ENCODE measurements at places on chromosomes 1 and 21.

DNA sequence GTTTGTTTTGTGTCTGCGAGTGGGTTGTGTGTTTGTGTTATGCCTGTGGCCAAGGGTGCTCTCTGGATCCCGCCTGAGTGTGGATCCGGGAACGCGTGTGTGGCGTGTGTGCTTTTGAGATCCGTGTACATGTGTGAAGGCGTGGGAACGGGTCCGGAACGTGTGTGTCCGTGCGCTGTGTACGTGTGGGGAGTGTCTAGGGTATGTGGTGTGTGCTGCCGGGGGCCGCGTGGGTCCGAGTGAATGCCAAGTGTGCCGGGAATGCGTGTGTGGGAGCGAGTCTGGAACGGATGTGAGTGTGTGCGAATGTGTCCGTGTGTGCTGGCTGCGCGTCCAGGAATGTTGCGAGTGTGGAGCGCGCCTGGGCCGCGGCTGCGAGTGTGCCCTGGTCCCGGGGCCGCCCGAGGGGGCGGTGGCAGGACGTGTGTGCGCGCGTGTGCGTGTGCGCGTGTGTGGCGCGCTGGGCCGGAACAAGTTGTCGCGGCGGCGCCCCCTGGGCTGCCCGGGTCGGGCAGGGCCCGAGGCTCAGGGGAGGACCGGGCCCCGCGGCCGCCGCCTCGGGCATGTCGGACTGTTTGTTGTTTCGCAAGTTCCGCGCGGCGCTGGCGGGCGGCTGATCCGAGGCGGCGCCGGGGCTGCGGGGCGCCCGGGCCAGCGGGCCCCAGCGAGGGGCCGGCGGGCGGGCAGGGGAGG, 953 bp downstream of the PTPRU start:
- peak; percentile 64 for DNase-seq

GRCh38 chr1:110062612-110063011, 7.9 kb downstream of the ALX3 start:
- DNase-seq = no peak

GRCh38 chr1:11067716-11068599, 8.1 kb upstream of the SRM start:
- DNase-seq = no peak

GRCh38 chr1:188089015-188089414, 1260.3 kb downstream of the PLA2G4A start:
- DNase-seq = no peak

DNA sequence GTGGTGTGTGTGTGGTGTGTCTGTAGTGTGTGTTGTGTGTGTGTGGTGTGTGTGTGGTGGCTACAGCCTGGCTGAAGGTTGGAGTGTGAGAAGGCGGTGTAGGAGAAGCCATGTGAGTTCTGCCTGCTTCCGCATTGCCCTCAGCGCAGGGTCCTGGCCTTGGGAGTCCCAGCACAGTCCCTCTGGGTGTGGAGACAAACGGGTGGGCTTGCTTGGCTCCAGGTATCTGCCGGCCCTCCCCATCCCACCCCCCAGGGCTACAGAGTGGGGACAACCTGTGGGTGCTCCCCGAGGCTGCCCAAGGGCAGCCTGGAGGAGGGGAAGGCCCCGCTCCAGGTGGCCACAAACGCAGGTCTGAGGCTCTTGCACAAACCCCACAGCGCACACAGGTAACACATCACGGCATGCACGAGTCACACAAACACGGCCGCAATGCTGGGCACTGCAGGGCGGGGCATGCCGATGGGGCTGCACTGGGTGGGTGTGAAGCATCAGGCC, 31.7 kb upstream of the ADARB1 start:
- no peak for DNase-seq

GRCh38 chr1:209805875-209806760, at the start of gene IRF6:
Gene IRF6 (minus strand): TSS chr1:209806142. CDS start chr1:209801413, 4,729 bp downstream.
- DNase-seq = peak; percentile 88

DNA sequence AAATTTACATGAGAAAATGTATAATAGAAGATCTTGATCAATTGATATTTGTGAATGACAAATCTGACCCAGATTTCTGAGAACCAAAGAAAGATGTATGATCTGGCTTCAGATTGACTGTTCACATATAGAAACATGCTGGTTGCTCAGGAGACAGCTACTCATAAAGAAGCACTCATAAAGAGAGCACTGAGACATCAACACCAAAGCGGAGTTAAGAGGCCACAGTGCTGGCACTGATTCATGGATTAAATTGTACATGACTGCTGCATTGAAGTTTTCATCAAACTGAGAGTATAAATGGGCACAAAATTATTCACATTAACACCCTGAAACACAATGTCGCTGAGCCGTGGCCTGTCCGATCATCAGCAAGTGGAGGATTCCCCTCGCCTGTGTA, 46.2 kb downstream of the SH3GLB1 start:
- DNase-seq = no peak

GRCh38 chr1:34272152-34272551, 95.4 kb downstream of the C1orf94 start:
- no peak for DNase-seq

DNA sequence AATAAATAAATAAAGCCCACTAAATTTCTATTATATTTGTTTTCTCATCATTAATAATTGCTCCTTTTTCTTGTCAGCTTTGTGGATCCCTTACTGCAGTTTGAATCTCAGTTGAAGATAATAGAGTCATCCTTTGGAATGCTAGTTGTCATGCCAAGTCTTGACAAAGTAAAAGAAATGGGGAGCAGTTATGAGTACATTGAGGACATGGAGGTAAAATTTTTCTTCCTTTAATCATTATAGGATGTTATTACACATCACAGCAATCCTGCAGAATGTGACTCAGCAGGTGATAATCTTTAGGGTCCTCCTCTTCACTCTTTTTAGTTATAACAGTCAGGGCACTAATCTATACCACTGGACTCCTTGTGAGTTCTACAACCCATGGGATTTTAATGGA, 24.1 kb downstream of the MROH9 start:
- no peak for DNase-seq

GRCh38 chr1:153633161-153633753, 609 bp upstream of the CHTOP start:
- DNase-seq = no peak

GRCh38 chr1:153799016-153799415, 23.8 kb downstream of the SLC27A3 start:
- DNase-seq = no peak

DNA sequence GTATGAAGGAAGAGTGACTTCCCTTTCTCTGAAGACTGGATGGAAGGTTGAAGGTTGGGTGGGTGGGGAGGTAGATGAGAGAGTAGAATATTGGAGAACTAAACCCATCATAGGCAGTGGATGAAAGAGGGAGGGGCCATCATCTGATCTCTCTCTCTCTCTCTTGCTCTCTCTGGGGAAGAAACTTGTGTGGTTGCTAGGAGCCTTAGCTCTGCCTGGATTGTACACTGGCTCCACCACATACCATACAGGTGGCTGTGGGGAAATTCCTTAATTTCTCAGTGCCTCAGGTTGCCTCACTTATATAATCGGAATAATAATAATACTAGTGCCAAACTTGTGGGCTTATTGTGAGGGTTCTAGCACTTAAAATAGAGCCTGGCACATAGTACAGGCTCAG, 9.5 kb downstream of the XCL1 start:
- no peak for DNase-seq

DNA sequence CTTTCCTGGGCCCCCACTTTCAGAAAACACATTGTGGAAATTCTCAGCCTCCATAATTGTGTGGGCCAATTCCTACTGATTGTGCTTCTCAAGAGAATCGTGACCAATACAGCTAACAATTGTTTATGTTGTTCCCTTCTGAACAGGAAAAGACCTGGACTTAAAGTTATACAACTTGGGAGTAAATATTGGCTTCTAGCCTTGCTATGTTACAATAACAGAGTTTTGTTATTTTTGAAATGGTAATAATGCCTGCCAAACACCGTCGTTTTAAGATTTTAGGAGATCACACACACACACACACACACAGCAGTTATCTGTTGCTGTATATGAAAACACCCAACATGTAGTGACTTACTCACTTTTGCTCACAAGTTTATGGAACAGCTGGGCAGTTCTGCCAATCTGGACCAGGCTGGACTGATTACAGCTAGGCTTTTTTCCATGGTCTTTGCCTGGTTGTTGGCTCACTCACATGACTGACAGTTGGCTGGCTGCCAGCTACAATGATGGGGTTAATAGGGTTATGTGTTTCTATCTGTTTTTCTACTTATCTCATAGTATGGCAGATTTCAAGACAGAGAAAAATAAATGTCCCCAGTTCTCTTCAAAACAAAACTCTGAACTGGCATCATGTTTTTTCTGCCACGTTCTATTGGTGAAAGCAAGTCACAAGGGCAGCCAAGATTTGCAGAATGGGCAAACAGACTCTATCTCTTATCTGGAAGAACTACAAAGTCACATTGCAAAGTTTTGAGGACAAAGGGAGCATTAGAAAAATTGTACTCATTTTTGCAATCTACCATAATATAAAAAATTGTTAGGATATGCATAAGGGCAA, 447.5 kb downstream of the NEGR1 start:
- DNase-seq = no peak

GRCh38 chr1:209324901-209325871, 258.3 kb upstream of the CAMK1G start:
- no peak for DNase-seq

DNA sequence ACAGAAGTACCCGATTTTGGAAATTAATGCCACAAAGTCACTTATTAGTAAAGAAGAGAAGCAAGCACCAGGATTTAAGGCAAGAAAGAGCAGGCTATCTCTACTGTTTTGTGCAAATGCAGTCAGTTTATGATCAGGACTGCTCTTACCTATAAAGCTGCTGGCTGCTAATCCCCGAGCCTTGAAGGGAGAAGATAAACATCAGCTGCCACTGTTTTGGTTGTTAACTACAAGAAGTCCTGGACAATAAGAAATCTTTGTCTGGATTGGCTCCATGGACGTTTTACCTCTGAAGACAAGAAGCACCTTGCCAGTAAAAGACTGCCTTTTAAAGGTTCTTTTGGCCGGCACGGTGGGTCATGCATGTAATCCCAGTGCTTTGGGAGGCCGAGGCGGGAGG, 21.4 kb downstream of the FRRS1 start:
- no peak for DNase-seq

DNA sequence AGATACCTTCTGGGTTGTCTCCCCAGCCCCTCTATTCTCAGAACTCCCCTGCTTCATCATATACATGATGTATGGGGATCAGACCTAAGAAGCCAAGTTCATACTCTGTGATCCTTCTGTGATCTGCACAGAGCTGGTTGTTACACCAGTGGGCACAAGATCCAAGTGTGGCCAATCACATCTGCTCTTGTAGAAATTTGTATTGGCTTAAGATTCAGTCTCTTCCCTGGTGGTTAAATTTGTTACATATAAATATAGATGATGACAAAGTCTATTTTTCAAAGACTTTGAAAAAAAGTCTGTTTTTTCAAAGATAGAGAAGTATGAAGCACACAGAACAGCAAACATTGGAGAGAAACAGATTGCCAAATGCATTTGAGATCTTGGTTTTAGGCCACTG, 135.8 kb upstream of the FGGY start:
- no peak for DNase-seq

DNA sequence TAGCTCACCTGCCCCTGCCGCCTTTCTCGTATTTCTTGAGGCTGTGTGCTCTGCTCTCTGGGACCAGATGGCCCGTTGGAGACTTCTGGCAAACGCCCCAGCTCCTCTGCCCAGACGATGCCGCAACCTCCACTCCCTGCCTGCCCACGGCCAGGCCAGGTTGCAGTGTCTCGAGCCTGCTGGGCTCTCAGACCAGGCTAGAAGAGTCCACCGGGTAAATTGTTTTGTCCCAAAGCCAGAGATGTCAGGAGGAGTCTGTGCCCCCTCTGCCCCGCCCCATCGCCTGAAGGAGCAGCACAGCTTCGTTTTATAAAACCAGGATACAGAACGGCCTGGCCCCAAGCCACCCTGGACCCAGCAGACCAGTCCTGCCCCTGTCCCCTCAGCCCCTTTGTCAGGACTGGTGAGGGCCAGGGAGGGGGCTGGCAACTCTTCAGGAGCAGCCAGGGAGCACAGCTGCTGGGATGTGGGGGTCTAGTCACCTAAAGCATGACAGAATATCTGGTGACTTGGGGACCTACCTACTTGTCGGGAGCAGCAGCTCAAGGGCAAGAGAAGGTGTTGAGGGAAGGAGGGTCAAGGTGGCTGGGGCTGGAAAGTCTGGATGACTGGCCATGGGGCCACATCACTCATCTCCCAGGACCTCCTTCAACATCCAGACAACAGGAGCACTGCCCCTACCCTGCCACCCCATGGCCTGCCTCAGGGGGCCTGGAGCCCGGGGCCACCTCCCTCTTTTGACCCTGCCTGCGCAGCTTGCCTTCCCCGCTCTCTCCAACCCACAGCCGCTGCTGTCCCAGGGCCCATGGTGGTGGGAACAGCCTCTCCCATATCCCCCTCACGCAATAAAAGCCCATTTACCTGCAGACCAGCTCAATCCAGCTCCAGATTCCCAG, 33.9 kb upstream of the LBR start:
- DNase-seq = no peak

DNA sequence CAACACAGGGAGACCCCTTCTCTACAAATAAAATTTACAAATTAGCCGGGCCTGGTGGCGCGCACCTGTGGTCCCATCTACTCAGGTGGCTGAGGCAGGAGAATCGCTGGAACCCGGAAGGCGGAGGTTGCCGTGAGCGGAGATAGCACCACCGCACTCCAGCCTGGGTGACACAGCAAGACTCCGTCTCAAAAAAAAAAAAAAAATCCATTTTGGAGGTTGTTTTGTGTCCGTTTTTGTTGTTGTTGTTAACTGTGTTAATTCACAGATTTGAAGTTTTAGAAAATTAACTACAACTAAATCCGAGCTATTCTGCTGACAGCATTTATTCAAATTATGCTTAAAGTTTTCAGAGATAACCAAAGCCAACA, 618 bp downstream of the CLCC1 start:
- DNase-seq = no peak

DNA sequence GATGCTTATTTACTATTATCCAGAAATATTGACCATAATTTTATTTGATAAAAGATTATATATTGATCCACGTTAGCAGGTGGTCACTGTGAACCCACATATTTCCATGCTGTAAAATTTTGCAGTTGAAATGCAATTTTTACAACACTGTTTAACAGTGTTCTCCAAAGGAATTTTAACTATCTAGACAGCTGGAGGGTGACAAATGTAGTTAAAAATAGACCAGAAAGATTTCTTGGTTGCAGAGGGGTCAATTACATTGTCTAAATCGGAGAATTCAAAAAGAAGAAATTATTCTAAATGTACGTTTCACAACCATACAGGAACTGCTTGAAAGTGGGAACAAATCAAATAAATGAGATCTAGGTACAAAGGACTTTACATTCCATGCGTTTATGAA, 625.2 kb upstream of the NCAM2 start:
- no peak for DNase-seq

- no peak for DNase-seq
These were observed 157.8 kb downstream of the VPS13D start for GRCh38 chr1:12387641-12388040.
